ENCODE measurements at places on chromosomes 13 and 19.

GRCh38 chr13:40984668-40985366 is 34.3 kb downstream of the ELF1 start:
- DNase-seq = no peak

DNA sequence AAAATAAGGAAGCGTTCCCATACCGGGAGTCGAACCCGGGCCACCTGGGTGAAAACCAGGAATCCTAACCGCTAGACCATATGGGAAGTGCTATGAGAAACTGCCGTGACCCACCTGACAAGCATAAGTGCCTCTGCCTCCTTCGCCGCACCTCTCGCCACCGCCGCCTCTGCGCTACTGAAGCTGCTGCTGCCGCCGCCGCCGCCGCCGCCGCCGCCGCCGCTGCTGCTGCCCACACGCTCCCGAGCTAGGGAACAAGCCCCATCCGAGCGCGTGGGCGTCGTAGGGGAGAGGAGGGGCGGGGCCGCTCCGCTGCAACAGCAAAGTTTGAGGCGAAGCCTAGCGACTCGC is 610 bp upstream of the WBP4 start:
- DNase-seq = no peak

DNA sequence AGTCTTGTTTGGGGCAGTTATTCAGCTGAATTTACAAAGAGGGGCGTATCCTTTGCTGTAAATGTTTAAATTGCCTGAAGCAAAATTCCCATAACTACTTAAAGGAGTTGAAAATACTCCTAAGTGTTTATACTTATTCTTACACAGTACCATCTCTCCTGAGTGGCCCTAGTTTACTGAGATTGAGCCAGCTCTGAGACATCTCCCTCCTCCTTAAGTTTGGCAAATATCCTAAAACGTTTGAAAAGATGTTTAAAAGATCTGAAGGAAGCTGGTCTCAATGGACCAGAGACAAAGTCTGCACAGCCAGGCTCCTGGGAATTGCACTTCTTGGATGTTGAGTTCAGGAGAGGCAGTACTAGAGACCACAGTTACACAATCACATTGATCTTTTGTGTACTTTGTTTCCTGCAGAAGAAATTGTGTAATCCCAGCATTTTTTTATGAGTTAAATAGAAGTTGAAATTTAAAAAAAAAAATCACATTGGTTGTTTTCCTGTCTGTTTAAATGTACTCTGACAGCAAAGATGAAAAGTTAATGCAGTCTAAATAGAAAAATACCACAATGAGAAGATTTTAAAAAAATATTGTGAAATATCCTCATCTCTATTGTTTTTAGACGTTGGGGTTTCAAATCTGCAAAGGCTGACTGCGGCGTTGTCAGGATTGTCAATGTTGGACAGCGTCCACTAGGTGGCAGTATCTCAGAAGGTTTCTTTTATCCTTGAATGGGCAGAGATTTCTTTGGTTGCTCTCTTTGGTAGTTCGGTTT is 20.7 kb downstream of the TNFSF11 start:
- DNase-seq = peak; percentile 80

DNA sequence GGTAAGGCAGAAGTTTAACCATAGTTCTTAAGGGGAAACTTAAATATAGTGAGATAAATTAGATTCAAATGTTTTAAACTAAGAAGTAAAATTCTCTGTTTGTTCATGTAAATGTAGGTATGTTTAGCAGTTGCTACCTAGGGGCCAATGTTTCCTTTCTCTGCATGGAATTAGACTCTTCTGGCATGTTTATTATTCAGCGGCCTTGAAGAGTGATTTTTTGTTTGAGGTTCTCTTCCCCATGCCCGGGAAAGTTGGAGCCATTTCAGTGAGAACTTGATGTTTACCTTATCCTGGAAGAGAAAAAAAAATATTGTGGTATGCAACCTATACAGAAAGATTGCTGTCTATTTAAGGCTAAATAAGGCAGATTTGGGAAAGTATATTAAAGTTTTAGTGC is 492.9 kb downstream of the KLF5 start:
- DNase-seq = no peak

DNA sequence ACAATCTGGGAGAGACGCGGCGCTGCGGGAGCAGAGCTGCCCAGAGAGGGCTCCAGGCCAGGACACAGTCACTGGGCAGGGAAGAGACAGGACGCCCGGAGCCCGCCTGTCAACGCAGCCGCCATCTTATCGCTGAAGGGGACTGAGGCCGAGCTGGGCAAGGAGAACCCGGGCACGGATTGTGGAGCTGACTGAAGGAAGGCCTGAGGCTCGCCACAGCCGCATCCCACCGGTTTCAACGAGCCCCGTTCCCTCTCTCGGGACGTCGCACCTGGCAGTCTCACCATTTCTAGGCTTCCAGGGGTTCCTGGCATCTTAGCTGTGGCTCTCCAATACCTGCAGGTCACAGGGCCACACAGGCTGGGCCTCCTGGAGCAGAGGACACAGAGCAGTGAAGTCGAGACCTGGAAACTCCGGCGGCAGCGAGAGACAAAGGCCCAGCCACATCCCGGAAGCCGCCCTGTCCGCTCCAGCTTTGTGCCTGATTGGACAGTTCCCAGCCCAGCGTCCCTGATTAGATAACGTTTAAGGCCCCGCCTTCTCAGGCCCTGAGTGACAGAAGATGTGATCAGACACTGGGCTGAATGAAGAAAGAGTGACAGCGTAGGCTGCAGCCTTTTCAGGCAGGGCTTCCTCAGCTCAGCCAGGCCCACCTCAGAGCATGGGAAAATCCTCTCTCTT is at the start of gene ZNF91:
Gene ZNF91 (minus strand): TSS at position 431 of the 681 bp plus-strand sequence. CDS start 117 bp downstream, at position 314.
- peak; percentile 98 for DNase-seq

DNA sequence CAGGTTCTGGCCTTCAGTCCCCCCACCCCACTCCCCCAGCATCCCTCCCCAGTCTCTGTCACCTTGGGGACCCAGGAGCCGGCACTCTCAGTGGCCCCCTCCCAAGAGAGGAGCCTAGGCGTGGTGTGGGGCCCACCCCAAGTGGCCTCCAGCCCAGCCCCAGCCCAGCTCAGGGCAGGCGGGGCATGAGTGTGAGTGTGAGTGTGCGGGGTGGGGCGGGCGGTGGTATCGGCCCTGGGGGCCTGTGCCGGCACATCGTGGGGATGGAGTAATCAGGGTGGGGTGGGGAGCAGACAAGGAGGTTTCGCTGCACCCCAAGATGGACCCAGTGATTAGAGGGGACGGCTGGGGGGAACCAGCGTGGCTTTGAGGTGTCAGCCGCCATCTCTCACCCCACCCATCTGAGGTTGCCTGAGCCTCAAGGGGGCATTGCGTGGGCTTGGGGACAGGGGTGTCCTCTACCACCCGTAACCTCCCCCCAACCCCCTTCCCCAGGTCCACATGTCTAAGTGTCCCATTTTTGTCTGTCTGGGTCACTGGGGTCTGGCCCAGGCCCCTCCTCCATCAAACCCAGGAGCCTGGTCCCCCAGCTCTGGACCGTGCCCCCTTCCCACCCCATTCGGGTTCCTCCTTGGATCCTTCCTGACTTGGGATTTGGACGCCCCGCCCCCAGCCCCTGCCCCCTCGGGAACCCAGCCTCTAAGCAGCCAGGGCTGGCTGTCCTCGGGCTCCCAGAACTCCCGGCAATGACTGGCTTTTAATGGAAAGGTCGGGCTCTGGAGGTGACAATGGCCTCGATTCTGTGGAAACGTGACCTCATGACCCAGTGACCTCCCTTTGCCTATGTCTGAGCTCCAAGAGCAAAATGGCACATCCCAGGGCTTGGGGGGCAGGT is 6.9 kb upstream of the SULT2B1 start:
- no peak for DNase-seq

DNA sequence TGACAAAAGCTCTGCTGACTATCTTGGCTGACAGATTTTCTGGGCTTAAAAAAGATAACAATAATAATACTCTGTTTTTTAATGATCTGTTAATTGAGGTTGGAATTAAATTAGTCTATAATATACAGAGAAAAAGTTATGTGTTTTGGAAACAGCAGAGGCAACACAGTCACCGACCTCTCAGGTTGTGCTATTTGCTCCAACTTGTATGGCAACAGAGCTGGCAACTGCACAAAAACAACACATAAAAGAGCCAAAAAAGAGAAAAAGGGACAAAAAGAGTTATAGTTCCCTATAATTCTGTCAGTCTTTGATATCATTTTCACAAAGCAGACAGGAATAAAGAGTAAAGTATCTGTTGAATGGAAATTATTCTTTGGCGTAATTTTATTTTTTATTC is 102.3 kb upstream of the POSTN start:
- peak; percentile 36 for DNase-seq

- DNase-seq = no peak
Observed at GRCh38 chr13:96540670-96541069, 450.8 kb downstream of the HS6ST3 start.

- DNase-seq = no peak
Observed at GRCh38 chr13:93307136-93307535, 80.5 kb downstream of the GPC6 start.

GRCh38 chr13:53759016-53759415 is 730.4 kb downstream of the OLFM4 start:
- DNase-seq = no peak

DNA sequence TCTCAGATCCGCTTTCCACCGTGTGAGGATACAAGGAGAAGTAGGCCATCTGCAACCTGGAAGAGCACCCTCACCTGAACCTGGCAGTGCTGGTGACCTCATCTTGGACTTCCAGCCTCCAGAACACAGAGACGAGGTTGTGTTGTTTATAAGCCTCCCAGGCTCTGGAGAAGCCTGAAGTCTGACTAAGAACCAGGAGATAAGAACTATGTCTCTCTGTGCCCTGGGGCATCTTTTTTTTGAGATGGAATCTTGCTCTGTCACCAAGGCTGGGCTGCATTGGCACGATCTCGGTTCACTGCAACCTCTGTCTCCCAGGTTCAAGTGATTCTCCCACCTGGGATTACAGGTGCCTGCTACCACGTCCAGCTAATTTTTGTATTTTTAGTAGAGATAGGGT is 14.5 kb downstream of the FCGBP start:
- no peak for DNase-seq

DNA sequence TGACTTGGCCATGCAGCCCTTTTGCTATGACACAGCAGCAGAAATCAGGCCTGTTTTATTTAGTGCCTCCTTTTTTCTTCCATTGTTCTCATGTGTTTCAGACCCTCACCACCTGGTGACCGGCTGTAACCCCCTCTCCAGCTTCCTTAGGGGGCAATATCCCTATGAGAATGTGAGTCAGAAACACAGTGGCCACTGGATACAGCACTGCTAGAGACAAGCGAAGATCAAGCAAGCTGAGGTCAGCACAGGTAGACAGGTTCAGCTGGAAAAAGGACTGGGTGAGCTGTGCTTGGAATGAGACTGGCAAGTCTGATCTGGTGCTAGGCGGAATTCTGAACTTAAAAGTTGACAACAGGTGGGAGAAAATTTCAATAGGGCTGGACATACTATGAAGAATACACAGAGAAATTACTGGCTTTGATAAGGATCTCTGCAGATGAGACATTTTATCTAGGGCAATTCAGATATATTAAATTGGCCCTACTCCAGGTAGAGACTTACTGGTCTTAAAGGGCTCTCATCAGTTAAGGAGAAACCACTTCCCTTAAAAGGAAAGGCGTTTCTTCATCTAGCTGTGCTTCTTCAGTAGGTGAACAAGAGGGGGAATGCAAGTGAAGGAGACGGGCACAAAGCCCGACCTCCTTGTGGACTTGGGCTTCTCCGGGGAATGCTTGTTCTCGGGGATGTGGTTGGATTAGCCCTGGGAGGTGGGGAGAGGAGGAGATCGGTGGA is 83.3 kb downstream of the ERCC5 start:
- no peak for DNase-seq

GRCh38 chr19:1610579-1610978 is 5.3 kb upstream of the UQCR11 start:
- DNase-seq = no peak

GRCh38 chr13:106490569-106491321 is 44.7 kb downstream of the EFNB2 start:
- DNase-seq = no peak
